Activated T-cell treated with anti-CD3 and anti-CD28 coated beads for 4 hours (primary cell): ENCODE measurements at places on chromosomes 12 and 14.

DNA sequence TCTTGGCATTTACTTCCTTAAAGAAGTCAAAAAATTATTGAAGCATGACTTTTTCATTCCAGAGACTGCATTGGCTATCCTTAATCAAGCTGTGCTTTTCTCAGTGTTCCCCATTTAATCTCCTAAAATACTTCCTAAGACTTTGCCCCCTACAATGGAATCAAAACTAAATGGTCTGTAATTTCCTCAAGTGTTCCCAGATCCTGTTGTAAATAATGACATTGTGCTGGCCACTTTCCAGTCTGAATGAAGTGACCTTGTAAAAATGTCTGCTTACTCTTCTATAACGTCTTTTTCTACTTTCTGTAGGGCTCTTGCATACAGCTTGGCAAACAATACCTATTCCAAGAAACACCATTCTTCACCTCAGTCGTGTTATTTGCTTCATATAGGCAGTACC, 45.3 kb upstream of the MBIP start:
- DNase-seq = no peak

- DNase-seq = no peak
Observed at GRCh38 chr12:116380108-116380507, 102.6 kb upstream of the MED13L start.

GRCh38 chr12:103698752-103699560, 111.9 kb downstream of the STAB2 start:
- DNase-seq = no peak

DNA sequence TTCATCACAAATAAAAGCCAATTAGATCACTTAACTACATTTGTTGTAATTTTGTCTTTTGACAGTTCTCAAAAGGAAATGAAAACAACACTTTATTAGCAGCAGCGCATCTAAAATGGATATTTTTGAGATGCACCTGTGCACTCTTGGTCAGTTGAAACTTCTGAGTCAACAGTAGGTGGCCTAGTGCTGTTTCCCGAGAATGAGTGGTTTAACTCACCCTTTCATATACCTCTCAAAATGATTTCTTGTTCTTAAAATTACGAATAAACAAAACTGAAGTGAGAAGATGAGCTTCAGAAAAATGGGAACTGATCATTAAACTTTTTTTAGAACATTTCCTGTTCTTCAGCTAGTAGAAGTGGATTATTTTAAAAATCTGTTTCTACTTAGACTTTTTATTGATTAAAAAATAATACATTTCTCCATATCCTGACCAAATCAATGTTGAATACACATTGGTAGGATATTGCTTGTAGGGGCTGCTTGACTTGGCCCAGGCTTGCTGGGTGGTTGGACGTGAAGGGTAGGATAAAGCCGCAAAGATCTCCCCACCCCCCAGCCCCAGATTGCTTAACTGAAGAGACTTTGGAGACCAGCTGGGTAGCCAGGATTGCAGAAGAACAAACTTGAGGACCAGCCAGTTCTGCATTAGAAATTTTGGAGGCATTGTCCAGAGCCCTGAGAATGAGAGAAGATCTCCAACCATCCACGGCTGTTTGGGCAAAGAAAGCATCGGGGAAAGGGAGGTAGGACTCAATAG, 22.3 kb upstream of the STK38L start:
- no peak for DNase-seq

- DNase-seq = peak; percentile 71
Observed at GRCh38 chr14:21308479-21309237, 28.8 kb downstream of the RPGRIP1 start.

GRCh38 chr14:29339494-29340172, 573.0 kb downstream of the FOXG1 start:
- no peak for DNase-seq

GRCh38 chr12:75751769-75752471, 240.5 kb upstream of the KRR1 start:
- DNase-seq = no peak

DNA sequence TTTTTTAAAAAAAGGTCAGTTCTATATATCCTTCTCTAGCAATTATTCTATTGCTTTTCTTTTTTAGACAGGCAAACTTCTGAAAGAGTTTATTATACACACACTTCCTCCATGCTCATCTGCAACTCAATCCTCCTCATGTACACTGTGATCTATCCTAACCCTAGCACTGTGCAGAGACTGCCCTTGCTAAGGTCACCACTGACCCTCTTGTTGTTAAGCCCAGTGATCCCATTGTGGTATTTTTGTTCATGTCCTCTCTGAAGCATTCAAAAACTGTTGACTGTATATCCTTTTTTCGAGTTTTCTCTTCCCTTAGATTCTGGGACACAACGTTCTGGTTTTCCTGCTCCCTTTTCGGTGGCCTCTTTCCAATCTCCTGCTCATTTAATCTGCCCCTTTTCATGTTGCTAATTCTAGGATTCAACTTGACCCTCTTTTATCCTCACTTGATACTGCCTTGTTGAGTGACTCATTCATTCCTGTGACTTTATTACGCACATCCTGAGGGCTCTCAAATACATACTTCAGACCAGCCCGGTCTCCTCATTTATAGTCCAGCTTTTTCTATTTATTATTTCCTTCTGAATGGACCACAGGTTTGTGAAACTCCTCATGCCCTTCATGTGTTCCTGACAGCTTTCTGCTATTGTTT, 53.9 kb upstream of the PTPRB start:
- no peak for DNase-seq

- no peak for DNase-seq
Observed at GRCh38 chr14:47959740-47960139, 284.3 kb upstream of the MDGA2 start.

DNA sequence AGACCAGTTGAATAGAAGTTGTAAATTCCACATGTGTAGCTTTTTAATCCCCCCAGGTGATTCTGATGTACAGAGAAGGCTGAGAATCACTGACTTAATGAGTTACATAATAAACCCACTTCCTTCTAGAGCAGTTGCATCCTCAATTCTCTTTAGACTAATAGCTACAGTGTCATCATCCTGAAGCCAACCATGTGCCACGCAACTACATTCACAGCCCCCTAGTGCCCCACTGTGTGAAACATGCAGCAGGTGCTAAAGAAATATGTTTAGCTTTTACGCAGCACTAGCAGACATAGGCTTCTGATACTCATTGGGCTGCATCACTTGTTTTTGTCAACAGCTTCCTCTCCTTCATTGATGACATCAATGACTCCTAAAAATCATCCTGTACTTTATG, 1168.3 kb downstream of the BCL11B start:
- no peak for DNase-seq

GRCh38 chr12:94545935-94546771, 86.5 kb upstream of the CEP83 start:
- no peak for DNase-seq

DNA sequence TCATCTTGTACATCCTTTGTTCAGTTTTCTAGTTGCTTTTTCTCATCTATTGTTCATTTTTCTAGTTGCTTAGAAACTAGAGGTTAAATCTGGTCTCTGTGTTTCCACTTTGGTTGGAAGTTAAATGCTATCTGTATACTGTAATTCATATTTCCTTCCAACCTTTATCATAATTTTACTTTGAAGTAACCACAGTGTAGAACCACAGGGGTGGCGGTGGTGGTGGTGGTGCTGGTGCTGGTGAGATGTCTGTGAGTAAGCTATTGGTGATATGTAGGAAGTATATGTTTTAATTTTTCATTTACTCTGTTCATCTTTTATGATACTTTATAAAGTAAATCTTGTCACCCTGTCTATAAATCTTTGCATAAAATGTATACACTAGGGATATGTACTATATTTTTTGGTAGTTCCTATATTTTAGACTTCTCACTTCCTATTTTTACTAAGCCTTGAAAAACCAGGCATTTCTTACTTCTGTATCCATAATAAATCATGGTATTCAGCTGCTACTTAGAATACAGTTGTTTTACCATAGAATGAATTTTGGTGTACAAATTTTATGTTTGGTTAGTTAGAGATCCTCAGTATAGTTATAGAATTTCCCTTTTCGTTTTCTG, 31.9 kb downstream of the CCDC91 start:
- DNase-seq = peak; percentile 58

DNA sequence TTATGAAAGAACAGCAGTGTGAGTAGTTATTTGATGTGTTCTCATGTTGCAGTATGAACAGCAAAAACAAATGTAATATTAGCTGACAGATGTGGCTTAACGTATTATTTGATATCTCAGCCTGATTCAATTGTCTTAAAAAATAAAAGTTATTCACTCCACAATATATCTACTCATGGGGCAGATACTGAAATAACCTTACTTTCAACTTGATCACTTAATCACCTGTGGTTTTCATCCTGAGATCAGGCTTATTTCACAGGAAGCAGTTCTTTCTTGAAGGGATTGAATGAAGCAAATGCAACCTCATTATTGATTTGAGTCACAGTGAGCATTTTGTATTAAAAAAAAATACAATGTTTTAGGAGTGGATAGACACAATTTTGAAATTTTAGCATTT, 90.3 kb downstream of the AKAP6 start:
- no peak for DNase-seq

GRCh38 chr12:38386205-38386985, 69.8 kb downstream of the ALG10B start:
- no peak for DNase-seq

- no peak for DNase-seq
Observed at GRCh38 chr12:123107926-123108681, 42.8 kb downstream of the PITPNM2 start.

- DNase-seq = no peak
Observed at GRCh38 chr12:85275374-85275773, 4.6 kb upstream of the ALX1 start.

GRCh38 chr12:94100990-94101737, 47.2 kb upstream of the PLXNC1 start:
- peak; percentile 70 for DNase-seq

DNA sequence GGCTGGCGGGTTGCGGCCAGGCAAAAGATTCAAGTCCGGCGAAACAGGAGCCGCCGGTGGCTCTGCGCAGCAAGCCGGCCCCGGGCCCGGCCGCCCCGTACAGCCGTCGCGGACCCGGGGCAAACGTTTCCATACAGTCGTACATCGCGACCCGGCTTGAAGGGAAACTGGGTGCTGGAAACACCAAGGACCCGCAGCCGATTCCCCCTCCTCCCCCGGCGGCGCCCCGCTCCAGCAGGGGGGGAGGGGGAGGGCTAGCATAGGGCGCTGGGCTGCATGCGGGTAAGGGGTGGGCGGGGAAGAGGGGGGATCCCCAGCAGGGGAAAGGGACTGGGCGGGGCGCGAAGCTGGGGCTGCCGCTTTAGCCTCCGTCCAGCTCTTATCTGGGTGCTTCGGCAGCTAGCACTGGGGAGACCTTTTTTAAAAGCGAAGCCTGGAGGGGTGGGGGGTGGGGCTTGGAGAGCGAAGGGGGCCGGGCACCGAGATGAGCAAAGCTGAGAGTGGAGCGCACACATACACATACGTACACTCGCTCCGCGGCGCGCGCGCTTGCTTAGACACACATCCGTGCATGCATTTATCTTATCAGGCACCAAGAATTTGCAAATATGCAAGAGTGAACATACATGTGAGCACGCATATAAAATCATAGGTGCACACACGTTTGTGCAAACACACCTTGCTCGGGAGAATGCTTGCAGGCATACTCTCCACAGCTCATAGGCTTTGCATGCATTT, 11.9 kb downstream of the RARG start:
- peak; percentile 57 for DNase-seq

- DNase-seq = no peak
Observed at GRCh38 chr14:104110491-104111209, 25.1 kb downstream of the ASPG start.

GRCh38 chr12:25052196-25052913, 103.5 kb upstream of the BCAT1 start:
- peak; percentile 31 for DNase-seq

DNA sequence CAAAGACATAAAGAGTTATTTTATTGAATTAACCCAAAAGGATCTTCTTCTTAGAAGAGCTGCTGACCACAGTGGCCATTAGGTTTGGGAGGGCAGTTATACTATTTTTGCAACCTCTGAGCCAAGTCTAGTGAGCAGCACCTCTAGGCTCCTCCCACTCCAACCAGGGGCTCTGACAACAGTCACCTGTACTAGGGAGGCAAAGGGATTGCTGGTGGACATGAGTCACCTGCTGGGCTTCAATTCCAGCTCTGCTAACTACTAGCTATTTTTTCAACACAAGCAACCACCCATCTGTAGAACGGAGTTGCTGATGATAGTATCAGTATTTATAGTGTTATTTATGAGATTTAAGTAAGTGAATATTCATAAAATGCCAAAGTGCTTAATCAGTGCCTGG, 166.0 kb downstream of the KLHL28 start:
- DNase-seq = no peak

- DNase-seq = no peak
Observed at GRCh38 chr14:60566101-60566500, 57.2 kb downstream of the SIX6 start.

GRCh38 chr12:83067981-83068380, 381.3 kb downstream of the TMTC2 start:
- no peak for DNase-seq

GRCh38 chr12:91951571-91951970, 194.1 kb downstream of the BTG1 start:
- DNase-seq = no peak

DNA sequence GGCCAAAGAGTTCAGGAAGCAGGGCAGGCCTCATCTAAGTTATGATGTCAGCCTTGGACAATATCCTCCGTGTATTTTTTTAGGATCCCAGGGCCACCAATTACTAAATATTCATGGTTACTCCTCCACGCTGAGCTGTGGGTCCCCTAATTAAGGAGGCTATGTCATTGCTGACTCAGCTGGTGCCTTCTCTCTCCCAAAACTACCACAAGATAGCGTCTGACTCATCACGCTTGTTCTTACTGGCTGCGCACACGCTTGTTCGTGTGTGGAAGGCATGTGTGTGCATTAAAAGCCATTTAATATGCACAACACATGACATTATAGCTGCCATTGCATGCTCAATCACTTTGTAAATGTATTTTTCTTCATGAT, 78.3 kb downstream of the GSC start:
- DNase-seq = no peak

GRCh38 chr12:110948041-110948440, 27.7 kb upstream of the MYL2 start:
- DNase-seq = no peak

GRCh38 chr14:67975470-67975869, 155.9 kb downstream of the RAD51B start:
- no peak for DNase-seq

GRCh38 chr14:59511916-59512575, 27.7 kb downstream of the JKAMP start:
- DNase-seq = no peak

GRCh38 chr12:93857279-93857938, 180.2 kb downstream of the CRADD start:
- no peak for DNase-seq

- DNase-seq = no peak
Observed at GRCh38 chr14:55107766-55108554, 21.1 kb upstream of the LGALS3 start.
